Left ventricle myocardium superior (tissue), 1 donor: ENCODE measurements at places on chromosomes 13 and 19.

DNA sequence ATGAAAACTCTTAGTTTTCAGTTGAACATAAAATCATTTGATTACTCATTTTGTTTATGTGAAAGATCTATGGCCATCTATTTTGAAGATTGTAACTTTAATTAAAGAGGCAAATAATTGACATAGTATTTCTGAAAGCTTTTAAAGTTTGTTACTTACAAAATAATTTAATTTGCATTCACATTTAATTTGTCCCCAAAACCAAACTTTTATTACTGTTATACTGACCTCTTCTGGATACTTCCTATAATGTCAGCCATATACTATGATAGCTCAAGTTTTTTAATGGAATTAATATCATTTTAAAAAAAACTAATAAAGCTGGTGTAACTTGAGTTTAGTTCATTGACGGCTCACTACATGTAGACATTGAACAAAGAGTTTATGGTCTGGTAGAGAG lies 4.9 kb upstream of the SGCG start:
- no peak for DNase-seq

- peak; percentile 81 for DNase-seq
Measured at GRCh38 chr19:17496337-17496997, 15.0 kb upstream of the PGLS start.

GRCh38 chr13:110779022-110779421 lies 65.5 kb downstream of the ING1 start:
- DNase-seq: no peak

GRCh38 chr19:35261356-35262100 lies 7.2 kb upstream of the USF2 start:
- DNase-seq: peak; percentile 23

GRCh38 chr19:17646441-17646840 lies 41.7 kb downstream of the UNC13A start:
- no peak for DNase-seq

DNA sequence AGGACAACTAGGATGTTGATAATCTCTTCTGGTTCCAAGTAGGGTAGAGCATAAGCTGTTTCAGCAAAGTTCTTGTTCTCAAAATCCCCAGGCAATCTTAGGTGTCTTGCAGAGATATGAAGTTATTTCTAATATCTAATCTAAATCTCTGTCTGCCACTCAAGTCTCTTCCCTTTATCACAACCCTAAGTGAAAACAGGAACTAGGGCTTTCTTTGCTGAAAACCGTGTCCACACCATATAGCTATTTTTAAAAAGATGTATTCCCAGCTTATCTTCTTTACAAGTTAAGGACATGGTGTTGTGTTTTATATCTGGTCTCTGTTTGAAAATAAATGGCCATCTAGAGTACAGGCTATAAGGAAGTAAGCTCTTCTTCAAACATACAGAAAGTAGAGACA lies 11.3 kb upstream of the RNASEH2B start:
- no peak for DNase-seq

DNA sequence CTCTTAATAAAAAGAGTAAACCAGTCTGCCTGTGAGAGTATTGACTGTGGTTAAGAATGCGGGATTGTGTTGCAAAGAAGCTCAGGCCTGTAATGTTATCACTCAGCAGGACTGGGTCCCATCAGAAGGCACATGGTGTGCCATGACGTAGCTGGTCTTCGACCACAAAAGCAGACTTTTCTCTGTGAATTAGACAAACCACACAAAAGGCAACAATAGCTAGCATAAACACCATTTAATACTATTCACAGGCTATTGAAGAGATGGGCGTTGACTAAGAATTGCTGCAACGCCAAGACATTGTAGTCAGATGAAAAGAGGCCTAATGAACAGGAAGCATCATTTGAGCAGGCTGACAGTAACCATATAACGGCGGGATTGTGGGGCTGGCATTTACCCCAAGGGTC lies 235.6 kb upstream of the SOX21 start:
- no peak for DNase-seq

DNA sequence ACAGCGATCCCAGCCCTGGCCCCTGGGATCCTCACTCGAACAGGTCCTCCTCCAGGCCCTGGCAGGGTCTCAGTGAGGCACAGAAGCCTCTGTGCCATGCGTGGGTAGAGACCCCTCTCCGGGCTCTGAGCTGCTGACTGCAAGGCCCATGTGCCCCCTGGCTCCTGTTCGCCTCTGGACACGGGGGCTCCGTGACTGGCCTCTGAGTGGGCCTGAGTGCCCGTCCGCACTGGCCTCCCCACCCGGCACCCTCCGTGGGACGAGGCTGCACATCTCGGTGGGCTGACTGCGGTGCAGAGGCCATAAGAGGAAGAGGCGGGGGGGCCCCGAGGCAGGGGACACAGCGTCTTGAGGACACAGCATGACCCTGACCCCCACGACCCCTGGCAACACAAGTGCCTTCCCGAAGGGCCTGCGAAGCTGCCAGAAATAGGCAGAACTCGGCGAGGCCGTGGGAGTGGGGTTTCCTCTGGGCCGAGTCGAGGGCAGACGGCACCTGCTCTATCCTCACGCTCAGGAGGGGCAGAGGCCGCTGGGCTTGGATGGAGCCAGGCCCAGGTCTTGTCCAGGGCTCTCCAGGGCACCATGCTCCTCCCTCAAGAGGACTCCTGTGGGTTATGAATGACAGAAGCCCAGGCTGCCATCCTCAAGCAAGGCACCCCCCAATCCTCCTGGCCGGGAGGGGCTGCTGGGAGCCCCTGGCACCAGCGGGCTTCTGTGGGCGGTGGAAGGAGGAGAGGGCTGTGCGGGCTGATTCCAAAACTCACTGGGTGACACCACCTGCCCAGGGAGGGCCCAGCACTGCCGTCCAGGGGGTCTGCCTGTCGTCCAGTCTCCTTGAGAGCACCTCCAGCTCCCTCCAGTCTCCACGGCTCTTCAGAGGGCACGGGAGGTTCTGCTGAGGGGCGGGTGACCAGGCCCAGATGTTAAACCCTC lies 52.6 kb downstream of the RASA3 start:
- peak; percentile 35 for DNase-seq

- no peak for DNase-seq
Measured at GRCh38 chr13:44785401-44785800, 203.9 kb downstream of the NUFIP1 start.

DNA sequence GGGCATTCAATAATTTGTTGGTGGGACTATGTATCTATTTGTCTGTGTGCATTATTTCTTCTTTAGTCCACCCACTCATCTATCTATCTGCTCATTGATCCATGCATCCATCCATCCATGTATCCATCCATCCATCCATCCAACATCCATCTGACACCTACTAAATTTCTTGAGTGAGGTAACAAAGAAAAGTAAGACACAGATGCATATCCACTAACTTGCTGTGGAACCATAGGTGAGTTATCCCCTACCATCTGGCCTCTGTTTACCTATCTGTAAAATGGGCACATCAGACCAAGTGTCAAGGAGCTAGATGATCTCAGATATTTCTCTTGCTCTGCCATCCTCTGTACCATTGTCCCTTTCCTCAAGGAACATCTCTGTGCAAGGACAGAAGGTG lies 54.7 kb downstream of the ZNF536 start:
- no peak for DNase-seq

- DNase-seq: no peak
Measured at GRCh38 chr13:108621462-108621861, 7.9 kb upstream of the MYO16 start.

DNA sequence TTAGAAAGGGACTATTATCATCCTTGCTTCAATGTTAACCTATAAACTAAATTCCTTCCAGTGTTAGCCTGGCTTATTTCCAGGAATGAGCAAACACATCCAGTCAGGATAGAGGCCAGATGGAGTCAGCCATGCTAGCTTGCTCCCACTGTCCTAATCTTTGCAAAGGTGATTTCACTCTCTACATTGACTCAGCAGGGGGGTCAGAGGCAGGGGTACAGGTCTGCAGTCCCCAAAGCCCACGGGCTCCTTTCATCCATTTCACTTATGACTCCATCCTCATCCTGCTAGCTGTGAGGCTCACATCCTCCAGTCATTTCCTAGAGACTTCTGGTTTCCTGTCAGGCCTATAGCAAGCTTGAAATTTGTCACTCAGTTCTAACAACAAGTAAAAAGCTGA lies 63.4 kb upstream of the CEACAM8 start:
- no peak for DNase-seq

- DNase-seq: no peak
Measured at GRCh38 chr13:50636007-50636704, 207.3 kb downstream of the DLEU7 start.

- DNase-seq: no peak
Measured at GRCh38 chr19:15461694-15462093, 2.6 kb downstream of the RASAL3 start.

DNA sequence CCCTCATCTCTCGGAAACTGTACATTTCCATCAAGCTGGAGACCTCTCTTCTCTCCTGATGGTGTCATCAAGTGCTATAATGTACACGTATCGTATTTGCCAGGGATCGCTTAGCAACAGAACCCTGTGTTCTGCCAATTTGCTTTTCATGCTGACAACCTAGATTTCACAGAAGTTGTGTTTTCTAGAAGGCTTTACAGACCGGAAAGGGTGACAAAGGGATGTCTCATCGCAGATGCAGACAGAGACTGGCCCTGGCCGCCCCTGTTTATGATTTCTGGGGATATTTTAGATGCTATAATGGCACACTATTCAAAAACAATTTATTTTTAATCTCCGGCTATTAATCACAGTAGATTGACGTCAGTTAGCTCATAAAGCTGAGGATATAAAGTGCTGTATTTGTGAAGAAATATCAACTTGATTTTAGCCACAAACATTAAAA lies 291.4 kb downstream of the IRS2 start:
- DNase-seq: no peak

DNA sequence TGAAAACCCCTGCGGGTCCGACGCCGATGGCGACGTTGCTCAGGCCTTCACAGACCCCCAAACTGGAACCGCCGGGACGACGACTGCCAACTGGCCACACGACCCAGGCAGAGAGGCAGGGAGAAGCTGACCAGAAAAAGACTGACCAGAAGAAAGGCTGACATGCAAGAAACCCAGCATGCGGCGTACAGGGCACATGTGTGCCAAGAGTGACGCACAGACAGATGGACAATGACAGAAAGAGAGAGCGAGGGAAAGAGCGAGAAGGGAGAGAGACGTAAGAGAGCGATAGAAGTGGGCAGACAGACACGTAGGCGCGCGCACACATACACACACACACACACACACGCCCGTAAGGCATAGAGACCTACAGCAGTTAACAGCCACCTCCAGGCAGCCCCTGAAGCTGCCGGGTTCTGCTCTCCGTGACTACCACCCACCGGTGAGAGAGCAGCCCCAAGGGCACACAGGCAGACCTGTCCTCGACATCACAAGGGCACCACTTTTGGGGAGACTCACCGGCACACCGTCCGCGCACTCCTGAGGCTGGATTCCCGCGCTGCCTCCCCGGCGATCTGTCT lies 67.2 kb upstream of the ZNF527 start:
- peak; percentile 36 for DNase-seq

GRCh38 chr13:99390601-99391000 lies 83.4 kb upstream of the GPR183 start:
- no peak for DNase-seq

GRCh38 chr13:89027694-89028306 lies 1356.6 kb downstream of the SLITRK5 start:
- DNase-seq: no peak

DNA sequence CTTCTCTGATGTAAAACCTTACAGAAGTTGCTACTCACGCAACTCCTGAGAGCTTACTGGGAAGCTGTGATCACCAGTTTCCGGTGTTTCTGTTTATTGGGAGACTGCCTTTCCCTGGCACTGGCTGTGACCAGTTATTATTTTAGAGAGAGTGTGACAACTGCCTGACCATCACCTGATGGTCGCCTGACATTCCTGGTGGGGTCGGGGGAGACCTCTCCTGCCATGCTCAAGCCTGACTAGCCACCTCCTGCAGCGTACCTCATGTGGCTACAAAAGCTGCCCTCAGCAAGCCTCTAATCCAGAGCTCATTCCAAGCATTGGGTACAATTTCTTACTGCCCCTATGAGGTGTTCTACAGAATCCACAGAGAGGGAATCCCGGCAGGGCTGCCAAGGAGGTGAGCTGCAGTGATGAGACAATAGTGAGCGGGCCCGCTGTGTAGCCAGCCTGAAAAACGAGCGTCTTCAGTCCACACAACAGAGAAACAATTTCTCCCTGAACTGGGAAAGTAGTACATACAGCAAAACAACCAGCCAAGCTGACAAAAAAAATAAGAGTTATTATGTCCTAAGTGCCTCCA lies 28.7 kb downstream of the GJA3 start:
- DNase-seq: no peak

DNA sequence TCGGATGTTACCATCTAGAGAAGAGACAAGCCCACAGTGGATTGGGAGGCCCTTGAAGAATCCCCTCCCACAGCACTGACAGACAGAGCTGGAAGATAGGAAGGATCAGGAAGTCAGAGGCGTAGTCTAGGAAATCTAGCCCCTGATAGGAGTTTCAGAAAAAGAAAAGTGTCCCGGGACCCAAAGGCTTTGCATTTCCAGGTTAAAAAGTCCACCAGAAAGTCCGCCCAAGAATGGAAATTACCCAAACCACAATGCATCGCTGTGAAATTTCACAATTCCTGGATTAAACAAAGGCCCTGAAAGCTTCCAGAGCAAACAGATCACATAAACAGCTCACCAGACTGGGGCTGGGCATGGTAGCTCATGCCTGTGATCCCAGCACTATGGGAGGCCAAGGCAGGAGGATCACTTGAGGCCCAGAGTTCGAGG lies 146.9 kb downstream of the KDM4B start:
- no peak for DNase-seq

DNA sequence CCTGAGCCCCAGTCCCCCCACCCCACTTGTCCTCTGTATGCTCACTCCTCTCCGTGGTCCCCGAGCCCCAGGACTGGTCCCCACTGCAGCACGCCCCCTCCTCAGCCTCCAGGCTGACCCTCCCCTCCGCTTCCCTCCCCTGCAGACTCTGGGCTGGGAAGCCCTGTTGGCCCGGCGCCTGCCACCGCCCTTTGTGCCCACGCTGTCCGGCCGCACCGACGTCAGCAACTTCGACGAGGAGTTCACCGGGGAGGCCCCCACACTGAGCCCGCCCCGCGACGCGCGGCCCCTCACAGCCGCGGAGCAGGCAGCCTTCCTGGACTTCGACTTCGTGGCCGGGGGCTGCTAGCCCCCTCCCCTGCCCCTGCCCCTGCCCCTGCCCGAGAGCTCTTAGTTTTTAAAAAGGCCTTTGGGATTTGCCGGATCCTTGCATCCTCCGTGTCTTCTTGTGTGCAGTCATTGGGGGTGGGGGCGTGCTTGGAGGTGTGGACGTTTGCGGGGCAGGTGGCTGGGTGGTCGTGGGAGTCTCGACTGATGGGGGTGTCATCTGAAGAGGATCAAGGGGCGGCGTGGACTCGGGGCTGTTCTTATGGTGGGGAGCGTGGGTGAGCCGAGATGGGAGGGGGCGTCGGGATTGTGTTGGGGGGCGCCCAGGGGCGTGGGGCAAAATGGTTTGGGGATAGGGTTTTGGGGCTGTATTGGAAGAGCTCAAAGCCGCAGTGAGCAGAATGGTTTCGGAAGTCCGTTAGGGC lies 3.5 kb downstream of the PTGER1 start:
- DNase-seq: peak; percentile 27

GRCh38 chr19:48490981-48491792 lies 20.4 kb downstream of the LMTK3 start:
- no peak for DNase-seq
